SK-N-SH (cell line): ENCODE measurements at places on chromosomes 5 and 9.

DNA sequence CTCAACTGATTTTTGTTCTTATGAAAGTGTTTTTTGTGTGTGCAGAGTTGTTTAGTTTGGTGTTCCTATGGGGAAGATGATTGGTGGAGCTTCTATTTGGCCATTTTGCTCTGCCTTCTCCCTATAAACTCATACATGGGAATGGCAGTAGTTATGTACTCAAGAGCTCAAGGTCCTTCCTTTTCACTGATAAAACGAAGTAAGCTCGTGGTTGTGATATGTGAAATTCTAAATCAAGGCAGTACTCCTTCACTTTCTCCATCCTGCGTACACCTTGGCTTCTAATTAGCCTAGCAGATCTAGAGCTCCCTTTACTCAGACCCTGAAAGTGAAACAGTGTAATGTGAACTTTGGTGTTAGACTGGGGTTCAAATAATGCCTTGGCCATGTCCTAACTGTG is 159.3 kb upstream of the TNC start:
- DNase-seq: no peak

GRCh38 chr5:119583684-119584083 is 45.7 kb upstream of the FAM170A start:
- DNase-seq: no peak

DNA sequence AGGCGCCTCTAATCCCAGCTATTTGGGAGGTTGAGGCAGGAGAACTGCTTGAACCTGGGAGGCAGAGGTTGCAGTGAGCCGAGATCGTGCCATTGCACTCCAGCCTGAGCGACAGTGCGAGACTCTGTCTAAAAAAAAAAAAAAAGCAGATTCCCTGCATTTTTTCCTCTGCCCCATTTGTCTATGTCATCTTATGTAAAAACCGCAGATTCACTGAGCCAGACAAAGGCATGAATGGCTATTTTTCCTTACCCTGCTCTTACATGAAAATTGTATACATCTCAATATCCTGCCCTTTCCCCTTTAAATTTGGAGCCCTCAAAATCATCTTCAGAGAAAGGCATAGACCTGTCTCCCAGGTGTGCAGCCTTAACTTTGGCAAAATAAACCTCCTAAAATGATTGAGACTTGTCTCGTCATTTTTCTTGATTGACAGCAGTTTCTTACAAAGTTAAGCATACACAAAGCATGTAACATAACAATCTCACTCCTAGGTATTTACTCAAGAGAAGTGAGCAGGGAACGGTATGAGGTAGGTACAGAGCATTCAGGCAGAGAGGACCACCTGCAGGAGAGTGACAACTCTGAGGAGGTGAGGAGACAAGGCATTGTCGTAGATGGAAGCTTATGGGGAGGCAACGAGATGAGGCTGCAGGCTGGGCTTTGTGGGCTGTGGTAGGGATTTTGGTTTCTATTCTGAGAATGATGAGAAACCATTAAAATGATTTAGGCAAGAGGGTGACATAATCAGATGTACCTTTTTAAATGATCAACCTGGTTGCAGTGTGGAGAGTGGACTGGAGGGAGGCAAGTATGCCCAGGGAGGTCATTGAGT is 65.7 kb upstream of the IL6ST start:
- DNase-seq: no peak

GRCh38 chr5:159091065-159091464 is 8.7 kb downstream of the EBF1 start:
- DNase-seq: no peak

DNA sequence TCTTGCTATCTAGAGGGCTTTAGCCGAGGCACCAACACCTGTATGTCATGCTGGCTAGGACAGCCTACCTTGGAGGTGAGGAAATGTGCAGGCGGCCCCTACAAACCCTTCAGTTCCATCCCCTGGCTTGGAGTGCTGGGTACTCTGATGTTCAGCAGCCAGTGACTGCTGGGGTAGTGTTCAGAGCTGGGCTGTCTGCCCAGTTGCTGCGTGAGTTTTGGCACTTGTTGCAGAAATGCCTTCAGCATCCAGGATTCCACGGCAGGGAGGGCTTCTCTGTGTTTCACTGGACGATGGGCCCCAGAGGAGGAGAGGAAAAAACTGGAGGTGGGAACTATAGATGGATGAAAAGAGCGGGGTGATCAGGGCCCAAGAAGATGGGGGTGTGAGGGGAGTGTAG is 10.4 kb downstream of the SWI5 start:
- no peak for DNase-seq
